Activated naive CD4-positive, alpha-beta T cell treated with anti-CD3 and anti-CD28 coated beads, Interleukin-2, amount 50 U/mL, for 72 hours (primary cell): ENCODE measurements at places on chromosomes 2 and 18. TPM values are rescaled to one million over a fixed set of nuclear protein-coding genes. Genes with fewer than 3 reads are reported as not detected.

- no peak for DNase-seq
Measured at GRCh38 chr2:156340377-156340776, 7.9 kb upstream of the NR4A2 start.

- DNase-seq, result no peak
Measured at GRCh38 chr2:179049546-179050311, at the start of gene CCDC141. CCDC141 (minus strand) TSS chr2:179050137; CDS start chr2:179049941, 196 bp downstream.

Gene FNDC4
- total RNA-seq, result not detected

Gene SCG2
- not detected for total RNA-seq

- no peak for DNase-seq
Measured at GRCh38 chr2:75432761-75433361, 127.9 kb downstream of the EVA1A start.

DNA sequence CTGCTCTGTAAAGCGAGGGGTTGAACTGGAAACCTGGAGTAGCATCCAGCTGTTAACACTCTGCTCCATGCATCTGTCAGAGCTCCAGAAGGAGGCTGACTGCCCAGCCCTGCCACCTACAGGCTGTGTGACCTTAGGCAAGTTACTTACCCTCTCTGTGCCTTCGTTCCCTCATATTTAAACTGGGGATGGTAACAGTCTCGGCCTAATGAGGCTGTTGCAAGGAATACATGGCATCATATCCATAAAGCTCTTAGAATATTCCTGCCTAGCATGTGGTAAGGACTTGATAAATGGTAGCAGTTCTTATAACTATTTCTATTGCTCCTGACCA lies 80.6 kb downstream of the LRRFIP1 start:
- no peak for DNase-seq

GRCh38 chr18:3140986-3141639 lies 78.7 kb downstream of the MYOM1 start:
- no peak for DNase-seq

- DNase-seq, result no peak
Measured at GRCh38 chr18:8890957-8891464, 185.7 kb downstream of the MTCL1 start.

- DNase-seq, result no peak
Measured at GRCh38 chr2:169513926-169514325, 4.4 kb downstream of the KLHL41 start.

DNA sequence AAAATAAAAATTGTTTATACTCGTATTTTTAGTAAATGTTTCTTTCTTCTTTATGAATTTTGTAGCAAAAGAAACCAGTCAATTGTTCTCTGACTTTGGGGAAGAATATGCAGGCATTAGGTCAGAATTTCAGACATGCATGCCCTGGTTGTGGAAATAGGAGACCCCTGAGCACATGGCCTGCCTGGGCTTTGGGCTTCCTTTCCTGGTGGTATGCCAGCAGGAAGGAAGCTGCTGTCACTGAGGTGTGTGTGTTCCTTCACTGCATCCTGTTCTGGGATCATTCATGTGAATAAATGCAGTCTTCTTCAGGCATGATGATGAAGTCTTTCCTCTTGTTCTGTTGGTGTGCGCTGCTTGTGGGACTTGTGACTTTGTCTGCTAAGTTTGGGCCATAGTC lies 920.2 kb upstream of the VRK2 start:
- no peak for DNase-seq

Gene TCF23
- 0.07 TPM for total RNA-seq

GRCh38 chr2:137980459-137980858 lies 16.2 kb downstream of the HNMT start:
- no peak for DNase-seq

DNA sequence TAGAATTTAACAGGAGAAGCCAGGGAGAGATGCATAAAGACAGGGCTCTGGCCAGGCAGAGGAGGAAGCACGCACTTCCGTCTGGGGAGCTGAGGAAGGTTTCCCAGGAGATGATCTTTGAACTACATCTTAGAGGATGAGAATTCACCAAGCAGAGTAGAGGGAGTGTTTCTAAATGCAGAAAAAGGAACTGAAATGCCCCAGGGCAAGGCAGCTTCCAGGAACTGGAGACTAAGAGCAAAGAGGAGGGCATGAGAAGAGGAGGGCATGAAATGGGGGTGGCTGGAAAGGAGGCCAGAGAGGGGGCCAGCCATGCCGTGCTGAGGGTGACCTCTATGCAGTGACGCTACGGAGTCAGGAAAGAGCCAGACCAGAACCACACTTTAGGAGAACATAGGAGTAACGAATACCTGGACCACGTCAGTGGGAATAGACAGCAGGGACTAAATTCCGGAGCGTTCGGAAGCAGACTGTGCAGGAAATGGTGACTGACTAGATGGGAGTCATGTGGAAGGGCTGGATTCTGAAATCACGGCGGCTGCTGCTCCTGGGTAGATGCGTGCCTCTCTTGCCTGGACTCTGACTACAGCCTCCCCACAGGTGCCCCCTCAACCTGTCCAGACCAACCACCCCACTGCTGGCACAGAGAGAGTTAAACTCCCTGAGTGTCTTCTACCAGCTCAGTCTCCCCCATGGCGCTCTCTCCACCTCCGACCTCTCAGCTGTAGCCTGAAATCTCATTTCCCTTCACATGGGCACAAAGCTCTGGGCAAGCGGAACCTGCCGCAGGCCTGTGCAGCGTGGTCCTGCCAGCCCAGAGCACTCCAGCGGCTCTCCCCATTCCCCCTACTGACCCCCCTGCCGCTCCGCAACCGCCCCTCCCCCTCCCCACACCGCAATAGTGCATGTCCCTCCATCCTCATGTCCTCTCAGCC lies 87.0 kb upstream of the RTN4 start:
- DNase-seq, result no peak

DNA sequence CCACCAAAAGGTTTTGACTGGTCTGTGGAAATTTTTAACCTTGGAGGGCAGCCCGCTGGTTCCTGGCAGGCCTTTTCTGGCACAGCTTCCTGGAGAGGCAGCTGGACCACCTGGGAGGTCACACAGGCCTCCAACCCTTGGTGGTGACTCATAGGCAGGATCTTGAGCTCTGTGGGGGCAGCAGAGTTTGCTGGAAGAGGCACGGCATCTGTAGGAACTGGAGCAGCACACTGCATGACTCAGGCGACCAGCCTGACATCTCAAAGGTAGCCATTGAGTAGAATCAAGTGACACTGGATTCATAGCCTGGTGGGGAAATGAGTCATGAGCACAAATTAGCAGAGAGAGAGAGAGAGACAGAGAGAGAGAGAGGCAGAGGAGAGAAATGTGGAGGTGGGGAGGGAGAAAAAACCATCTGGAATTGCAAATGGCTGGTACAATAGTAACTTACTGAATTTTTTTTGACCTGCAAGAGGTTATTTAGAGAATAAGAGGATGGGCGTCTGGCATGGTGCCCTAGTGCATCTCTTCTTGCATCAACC lies 57.4 kb downstream of the TRPM8 start:
- no peak for DNase-seq

GRCh38 chr2:236882930-236883329 lies 202.8 kb upstream of the COPS8 start:
- DNase-seq, result no peak

- DNase-seq, result no peak
Measured at GRCh38 chr2:105287692-105288091, 41.8 kb downstream of the TGFBRAP1 start.

DNA sequence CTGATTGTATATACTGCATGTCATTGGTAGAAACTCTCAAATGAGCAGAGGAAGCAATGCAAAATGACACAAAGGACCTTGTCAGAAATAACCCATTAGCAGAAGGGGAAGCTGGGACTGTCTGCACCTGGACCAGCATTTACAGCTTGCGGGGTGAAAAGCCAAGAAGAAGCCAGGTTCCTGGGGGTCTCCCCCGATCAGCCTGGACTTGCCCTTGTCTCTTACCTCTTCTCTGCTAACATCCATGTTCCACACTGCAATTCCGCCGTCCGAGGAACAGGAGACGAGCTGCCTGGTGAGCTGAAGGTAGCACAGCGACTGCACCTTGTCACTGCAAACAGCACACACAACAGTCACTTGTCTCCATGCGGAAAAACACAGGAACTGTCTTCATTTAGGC lies 51.1 kb downstream of the WDFY1 start:
- no peak for DNase-seq

Gene PCARE
- total RNA-seq, result not detected

- DNase-seq, result no peak
Measured at GRCh38 chr2:100237163-100237562, 85.1 kb downstream of the LONRF2 start.

DNA sequence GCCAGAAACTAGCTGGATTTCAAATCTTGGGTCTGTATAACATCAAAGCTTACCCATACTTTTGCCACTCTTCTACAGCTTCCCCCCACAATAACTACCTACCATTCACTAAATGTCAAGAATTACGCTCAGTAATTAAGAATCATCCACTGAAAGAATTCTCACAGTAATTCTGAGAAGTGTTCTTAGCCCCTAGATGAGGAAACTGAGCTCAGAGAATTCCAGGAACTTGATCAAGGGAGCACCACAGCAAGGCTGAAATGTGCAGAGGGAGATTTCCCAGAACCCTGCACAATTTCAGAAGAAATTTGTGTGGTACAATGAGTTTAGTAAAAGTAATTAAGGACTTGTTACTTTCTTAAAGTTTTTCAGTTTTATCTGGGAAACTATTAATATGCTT lies 194.5 kb upstream of the STK17B start:
- no peak for DNase-seq

DNA sequence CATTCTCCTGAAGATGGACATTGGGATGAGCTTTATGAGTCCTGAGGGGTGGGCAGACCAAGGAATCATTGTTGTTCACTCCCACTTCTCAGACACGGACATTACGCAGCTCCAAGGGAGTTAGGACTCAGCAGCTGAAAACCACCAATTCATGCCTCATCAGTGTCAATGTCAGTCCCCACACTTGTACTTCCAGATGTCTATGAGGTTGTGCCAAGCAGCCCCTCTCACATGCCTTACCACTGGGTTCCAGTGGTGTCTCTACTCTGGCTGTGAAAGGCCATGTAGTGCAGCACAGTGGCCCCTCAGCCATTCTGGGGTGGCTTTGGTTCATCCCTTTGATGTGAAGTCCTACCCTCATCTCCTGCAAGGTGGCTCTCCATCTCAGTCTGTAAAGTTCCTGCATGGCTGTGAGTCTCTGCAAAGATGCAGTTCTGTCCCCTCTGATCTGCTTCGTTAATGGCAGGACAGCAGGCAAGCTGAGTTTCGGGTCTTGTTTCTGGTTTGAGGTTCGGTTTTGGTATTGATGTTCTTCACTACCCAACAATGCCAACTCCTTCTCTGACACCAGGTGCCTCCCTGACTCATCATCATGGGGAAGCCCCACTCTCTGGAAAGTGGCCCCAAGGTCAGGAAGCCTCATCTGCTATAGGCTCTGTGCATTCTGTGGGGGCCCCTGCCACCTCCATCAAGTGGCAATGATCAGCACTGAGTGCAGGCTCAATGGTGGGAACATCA lies 14.0 kb upstream of the COL6A3 start:
- peak; percentile 86 for DNase-seq

DNA sequence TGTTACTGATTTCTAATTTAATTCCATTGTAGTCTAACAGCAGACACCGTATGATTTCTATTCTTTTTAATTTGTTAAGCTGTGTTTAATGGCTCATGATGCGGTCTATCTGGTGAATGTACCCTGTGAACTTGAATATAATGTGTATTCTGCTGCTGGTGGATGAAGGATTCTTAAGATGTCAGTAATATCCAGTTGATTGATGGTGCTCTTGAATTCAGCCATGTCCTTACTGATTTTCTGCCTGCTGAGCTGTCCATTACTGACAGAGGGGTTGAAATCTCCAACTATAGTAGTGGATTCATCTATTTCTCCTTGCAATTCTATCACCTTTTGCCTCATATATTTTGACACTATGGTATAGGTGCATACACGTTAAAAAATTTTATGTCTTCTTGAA lies 373.3 kb upstream of the RAB12 start:
- DNase-seq, result no peak

GRCh38 chr18:73900106-73900835 lies 247.4 kb downstream of the FBXO15 start:
- no peak for DNase-seq

Gene SCYGR2
- total RNA-seq, result not detected

GRCh38 chr2:17765398-17765797 lies 11.5 kb downstream of the GEN1 start:
- no peak for DNase-seq

DNA sequence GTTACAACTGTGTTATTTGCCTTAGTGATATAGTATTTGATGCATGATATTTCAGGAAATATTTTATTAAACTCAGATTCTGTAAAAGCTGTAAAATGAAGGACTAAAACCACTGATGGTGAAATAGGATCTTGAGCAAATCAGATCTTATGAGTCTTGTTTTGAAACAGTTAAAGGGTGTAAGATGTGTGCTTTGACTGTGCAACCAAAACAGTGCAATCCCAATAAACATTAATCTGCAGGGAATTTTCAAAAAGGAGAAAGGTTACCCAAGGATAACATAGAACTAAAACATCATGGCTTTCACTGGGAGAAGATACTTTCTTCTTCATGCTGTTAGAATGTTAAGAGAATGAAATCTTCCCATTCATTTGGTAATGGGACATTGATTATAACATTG lies 378.7 kb downstream of the PARD3B start:
- no peak for DNase-seq

Gene PXDN
- total RNA-seq, result 0.32 TPM

Gene ORC4
- total RNA-seq, result 35.9 TPM

- no peak for DNase-seq
Measured at GRCh38 chr2:189521699-189522434, 58.7 kb downstream of the SLC40A1 start.

Gene SLC9A4
- 0.23 TPM for total RNA-seq

DNA sequence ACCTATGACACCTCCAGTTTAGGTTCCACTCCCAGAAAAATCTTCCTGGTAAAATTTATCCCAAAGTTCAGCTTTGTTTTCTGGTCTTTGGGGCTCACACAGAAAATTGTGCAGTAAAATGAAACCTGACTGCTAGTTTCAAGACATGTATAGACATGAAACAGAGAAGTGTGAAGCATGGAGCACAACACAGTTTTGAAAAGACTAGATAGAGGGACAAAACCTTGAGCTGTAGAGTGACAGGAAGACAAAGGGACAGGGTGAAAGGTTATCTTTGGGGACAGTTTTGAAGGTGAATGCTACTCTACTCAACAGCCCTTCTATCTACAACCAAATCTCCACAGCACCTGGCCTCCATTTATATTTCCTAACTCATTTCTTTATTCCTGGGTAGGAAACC lies 352.6 kb downstream of the RBM43 start:
- DNase-seq, result no peak

DNA sequence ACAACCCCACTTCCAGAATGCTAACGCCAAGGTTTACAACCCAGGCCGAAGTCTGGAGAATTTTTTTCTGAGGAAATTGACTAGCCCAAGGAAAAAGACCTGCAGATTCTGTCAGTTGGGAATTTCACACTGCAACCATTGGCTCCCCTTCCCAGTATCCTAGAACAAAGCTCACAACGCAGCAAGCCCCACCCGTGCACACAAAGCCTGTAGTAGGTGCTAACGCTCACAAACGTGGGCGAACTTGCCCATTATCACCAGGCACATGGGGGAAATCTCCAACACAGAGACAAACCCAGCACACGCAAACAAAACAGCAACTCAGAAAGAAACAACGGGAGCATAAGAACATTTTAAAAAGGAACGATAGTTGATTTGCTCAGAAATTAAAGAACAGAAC lies 265.1 kb downstream of the EIPR1 start:
- DNase-seq, result no peak

- DNase-seq, result no peak
Measured at GRCh38 chr2:47724221-47724981, 58.5 kb upstream of the MSH6 start.
